ENCODE measurements at places on chromosomes 12 and 14.

DNA sequence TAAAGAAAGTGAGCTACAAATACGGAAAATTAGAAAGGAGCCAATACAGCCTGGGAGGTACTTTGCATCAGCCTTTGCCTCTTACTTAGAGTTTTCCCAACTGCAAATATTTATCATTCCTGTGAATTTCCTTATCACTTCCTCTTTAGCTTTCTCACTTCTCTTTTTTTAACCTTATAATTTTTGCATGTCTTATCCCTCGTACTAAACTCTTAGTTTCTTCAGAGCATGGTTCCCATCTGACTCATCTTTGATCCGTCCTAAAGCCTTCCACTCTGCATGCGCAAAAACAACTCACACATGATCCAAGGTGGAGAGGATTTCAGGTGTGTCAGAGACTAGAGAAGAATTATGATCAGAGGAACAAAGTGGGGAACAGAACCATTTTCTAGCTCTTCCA lies 9.6 kb upstream of the SNAPC1 start:
- no peaks in the 10 kb centered on the region for H3K27me3 ChIP-seq
- H3K36me3 ChIP-seq, result peaks cover 10% of the 10 kb centered on the region
- peak; percentile 41 for DNase-seq
- no peak overlapping the region for H3K4me3 ChIP-seq

DNA sequence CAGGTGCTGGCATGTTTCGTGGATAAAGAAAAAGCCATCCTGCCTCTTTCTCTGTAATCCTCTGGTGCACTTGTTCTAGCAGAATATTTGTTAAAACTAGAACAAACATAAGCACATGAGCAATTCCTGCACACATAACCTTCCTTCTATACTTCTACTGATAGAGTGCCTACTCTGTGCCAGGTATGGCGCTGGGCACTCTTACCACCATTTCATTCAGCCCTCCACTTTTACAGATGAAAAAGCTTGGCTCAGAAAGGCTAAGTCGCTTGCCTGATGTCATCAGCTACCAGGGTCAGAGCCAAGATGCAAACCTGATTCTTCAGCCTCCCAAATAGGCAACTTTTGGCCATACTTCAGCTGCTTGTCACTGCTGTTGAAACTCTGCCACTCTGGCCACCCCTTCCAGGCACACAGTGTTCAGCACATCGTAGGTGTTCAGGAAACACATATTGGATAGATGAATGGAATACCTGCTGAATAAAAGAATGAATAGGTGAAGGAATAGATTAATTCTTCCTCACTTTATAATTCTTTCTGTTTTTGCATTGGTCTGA lies 10.0 kb upstream of the C14orf132 start:
- no peak overlapping the region for H3K27ac ChIP-seq
- H3K36me3 ChIP-seq, result no peaks in the 10 kb centered on the region
- no peak overlapping the region for H3K4me3 ChIP-seq
- H3K4me1 ChIP-seq, result peaks cover 16% of the 10 kb centered on the region
- no peaks in the 10 kb centered on the region for H3K27me3 ChIP-seq
- DNase-seq, result no peak

DNA sequence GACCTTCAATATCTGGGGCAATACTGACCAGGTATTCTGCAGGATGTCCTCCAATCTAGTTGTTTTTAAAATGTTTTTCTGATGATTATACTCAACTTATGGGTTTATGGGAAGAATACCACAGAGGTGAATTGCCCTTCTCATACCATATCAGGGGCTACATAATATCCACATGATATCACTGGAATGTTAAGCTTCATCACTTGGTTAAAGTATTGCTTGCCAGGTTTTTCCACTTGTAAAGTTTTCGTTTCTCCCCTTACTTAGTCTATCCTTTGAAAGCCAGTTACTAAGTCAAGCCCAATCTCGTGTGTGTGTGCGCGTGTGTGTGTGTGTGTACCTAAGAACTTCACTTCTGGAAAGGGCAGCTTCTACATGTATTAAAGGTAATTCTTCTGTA lies 980.9 kb upstream of the FBXO33 start:
- H3K36me3 ChIP-seq, result no peaks in the 10 kb centered on the region
- no peaks in the 10 kb centered on the region for H3K4me1 ChIP-seq
- no peak overlapping the region for H3K4me3 ChIP-seq
- H3K27ac ChIP-seq, result no peak overlapping the region

DNA sequence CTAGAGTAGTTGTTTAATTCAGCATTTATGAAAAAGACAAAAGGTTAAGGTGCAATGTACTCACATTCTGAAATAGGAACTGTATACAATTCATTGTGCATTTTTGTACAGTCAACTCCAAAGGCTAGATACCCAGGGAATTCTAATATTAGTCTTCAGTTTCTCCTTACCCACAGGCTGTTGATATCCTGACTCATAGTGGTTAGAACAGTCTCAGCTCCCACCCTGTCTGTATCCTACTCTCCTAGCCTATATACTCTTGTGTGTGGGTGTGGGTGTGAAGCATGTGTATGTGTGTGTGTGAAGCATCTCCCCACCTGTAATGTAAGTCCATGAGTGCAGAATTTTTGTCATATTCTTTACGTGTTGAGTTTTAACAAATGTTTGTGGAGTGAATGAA lies 229.5 kb downstream of the NAV3 start:
- no peaks in the 10 kb centered on the region for H3K27me3 ChIP-seq
- H3K36me3 ChIP-seq, result no peaks in the 10 kb centered on the region
- DNase-seq, result no peak
- no peak overlapping the region for H3K27ac ChIP-seq

DNA sequence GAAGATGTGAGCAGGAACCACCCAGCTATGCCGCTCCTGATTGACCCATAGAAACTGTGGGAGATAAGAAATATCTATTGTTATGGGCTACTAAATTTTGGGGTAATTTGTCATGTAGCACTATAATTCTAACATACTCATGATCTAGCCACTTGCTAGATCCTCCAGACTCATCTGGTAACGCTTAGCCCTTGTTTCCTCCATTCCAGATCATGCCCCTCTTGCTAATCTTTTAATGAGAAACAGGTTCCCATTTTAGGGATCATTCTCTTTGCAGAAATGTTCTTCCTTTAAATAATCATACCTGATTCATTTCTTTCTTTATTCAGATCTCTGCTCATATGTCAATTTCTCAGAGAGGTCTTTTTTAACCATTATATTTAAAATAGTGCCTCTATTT lies 3.8 kb upstream of the ARHGDIB start:
- peaks cover 26% of the 10 kb centered on the region for H3K4me1 ChIP-seq
- no peak overlapping the region for H3K4me3 ChIP-seq
- peak overlapping the region; percentile 89 for H3K27ac ChIP-seq
- H3K27me3 ChIP-seq, result no peaks in the 10 kb centered on the region

DNA sequence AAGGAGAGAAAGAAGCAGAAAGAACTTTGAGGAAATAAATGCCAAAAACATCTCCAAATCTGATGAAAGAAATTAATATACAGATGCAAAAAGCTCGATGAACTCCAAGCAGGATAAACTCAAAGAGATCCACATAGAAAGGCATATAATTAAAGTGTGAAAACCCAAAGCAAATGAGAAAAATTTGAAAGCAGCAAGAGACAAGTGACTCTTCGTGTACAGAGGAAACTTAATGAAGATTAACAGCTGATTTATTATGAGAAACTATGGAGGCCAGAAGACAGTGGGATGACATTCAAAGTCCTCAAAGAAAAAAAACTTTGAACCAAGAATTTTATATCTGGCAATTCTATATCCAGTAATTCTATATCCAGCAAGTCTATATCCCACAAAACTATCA lies 163.0 kb upstream of the TMCC3 start:
- no peaks in the 10 kb centered on the region for H3K36me3 ChIP-seq
- H3K4me3 ChIP-seq, result no peak overlapping the region
- no peaks in the 10 kb centered on the region for H3K27me3 ChIP-seq
- DNase-seq, result no peak
- H3K4me1 ChIP-seq, result no peaks in the 10 kb centered on the region

- no peak overlapping the region for H3K27ac ChIP-seq
- no peak overlapping the region for H3K4me3 ChIP-seq
- no peak for DNase-seq
Measured at GRCh38 chr14:100803676-100804075, 22.2 kb upstream of the MEG3 start.

GRCh38 chr14:101737414-101738339 lies 23.8 kb upstream of the PPP2R5C start:
- peaks cover 9% of the 10 kb centered on the region for H3K4me1 ChIP-seq
- DNase-seq, result peak; percentile 17
- no peak overlapping the region for H3K4me3 ChIP-seq
- no peaks in the 10 kb centered on the region for H3K27me3 ChIP-seq
- no peaks in the 10 kb centered on the region for H3K36me3 ChIP-seq
- H3K27ac ChIP-seq, result no peak overlapping the region

- no peak overlapping the region for H3K27ac ChIP-seq
- H3K4me3 ChIP-seq, result no peak overlapping the region
- peaks cover 15% of the 10 kb centered on the region for H3K4me1 ChIP-seq
- DNase-seq, result no peak
- peaks cover 37% of the 10 kb centered on the region for H3K36me3 ChIP-seq
Measured at GRCh38 chr14:102194856-102195255, 55.2 kb downstream of the WDR20 start.

- no peaks in the 10 kb centered on the region for H3K4me1 ChIP-seq
- H3K36me3 ChIP-seq, result no peaks in the 10 kb centered on the region
- no peaks in the 10 kb centered on the region for H3K27me3 ChIP-seq
- H3K4me3 ChIP-seq, result no peak overlapping the region
Measured at GRCh38 chr14:84546236-84546635, 983.7 kb upstream of the FLRT2 start.

- H3K36me3 ChIP-seq, result peaks cover 54% of the 10 kb centered on the region
- H3K4me1 ChIP-seq, result peaks cover 48% of the 10 kb centered on the region
- H3K27me3 ChIP-seq, result no peaks in the 10 kb centered on the region
- H3K4me3 ChIP-seq, result no peak within 1 kb of the TSS
Measured at GRCh38 chr14:24307575-24308341, at the start of gene CIDEB. CIDEB (minus strand) TSS chr14:24307977; CDS start chr14:24307858, 119 bp downstream.

GRCh38 chr12:114425031-114425626 lies 19.2 kb upstream of the TBX5 start:
- H3K36me3 ChIP-seq, result no peaks in the 10 kb centered on the region
- no peak for DNase-seq
- H3K27me3 ChIP-seq, result no peaks in the 10 kb centered on the region

DNA sequence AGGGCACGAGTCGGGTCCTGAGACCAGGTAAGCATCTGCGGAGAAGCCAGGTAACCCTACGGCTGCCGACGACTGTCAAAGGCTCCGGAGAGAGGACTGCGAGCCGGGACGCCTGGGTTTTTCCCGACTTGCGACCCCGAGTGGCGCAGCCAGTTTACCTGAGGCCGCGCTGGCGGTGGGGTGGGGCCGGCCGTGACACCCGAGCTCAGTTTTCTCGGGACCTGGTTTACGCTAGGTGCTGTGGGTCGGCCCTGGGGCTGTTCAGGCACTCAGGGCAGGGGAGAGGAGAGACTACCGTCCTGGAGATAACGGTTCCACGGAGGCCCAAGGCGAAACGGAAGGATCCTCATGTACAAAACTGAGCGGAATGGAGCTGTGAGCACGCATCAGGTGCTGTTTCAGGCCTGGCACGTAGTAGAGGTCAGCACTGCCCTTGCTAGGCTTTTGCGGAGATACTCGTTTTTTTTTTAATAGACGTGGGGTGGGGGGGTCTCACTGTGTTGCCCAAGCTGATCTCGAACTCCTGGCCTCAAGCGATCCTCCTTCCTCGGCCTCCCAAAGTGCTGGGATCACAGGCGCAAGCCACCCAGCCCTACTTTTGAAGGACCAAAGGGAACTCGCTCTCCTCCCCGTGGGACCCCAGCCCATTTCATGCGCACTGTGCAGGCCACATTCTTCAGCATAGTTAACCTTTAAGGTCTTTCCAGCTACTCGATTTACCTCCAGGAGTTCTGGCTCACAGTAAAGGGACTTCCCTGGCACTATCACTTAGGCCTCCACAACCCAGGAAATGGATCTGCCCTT lies 471 bp downstream of the MTRFR start:
- peaks cover 10% of the 10 kb centered on the region for H3K36me3 ChIP-seq
- DNase-seq, result no peak
- H3K4me1 ChIP-seq, result peaks cover 68% of the 10 kb centered on the region
- H3K27ac ChIP-seq, result peak overlapping the region; percentile 85
- no peaks in the 10 kb centered on the region for H3K27me3 ChIP-seq
- H3K4me3 ChIP-seq, result peak overlapping the region; percentile 97

Measured in CD4-positive, alpha-beta T cell (primary cell).